ENCODE measurements at places on chromosomes 3 and 15. TPM values are rescaled to one million over a fixed set of nuclear protein-coding genes. Genes with fewer than 3 reads are reported as not detected.

DNA sequence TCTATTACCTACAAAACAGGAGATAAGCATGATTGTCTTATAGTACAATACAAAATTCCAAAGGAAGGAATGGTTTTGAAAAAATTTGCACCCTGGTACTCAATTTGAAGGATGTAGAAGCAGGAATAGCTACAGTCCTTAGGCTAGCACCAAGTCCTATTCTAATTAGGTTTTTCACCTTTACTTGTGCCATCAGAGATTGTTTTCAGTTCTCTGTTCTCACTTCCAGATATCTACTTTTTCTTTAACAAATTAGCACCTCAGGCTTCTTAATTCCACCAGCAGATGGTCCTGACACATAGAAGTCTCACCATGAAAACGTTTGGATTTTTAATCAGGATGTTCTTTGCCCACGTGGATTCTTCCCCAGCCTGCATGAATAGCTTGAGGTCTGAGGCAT is 43.8 kb downstream of the IL5RA start:
- no peak for DNase-seq
- no peaks in the 10 kb centered on the region for H3K36me3 ChIP-seq
- no peaks in the 10 kb centered on the region for H3K27me3 ChIP-seq
- no peak overlapping the region for H3K27ac ChIP-seq

- peak; percentile 57 for DNase-seq
- peaks cover 13% of the 10 kb centered on the region for H3K27me3 ChIP-seq
- peaks cover 18% of the 10 kb centered on the region for H3K4me1 ChIP-seq
- H3K4me3 ChIP-seq, result no peak overlapping the region
- H3K36me3 ChIP-seq, result no peaks in the 10 kb centered on the region
Observed at GRCh38 chr15:70281811-70282307, 184.1 kb upstream of the TLE3 start.

GRCh38 chr3:52650439-52650838 is 35.3 kb downstream of the PBRM1 start:
- H3K36me3 ChIP-seq, result peaks cover 13% of the 10 kb centered on the region
- DNase-seq, result no peak
- H3K4me1 ChIP-seq, result no peaks in the 10 kb centered on the region

DNA sequence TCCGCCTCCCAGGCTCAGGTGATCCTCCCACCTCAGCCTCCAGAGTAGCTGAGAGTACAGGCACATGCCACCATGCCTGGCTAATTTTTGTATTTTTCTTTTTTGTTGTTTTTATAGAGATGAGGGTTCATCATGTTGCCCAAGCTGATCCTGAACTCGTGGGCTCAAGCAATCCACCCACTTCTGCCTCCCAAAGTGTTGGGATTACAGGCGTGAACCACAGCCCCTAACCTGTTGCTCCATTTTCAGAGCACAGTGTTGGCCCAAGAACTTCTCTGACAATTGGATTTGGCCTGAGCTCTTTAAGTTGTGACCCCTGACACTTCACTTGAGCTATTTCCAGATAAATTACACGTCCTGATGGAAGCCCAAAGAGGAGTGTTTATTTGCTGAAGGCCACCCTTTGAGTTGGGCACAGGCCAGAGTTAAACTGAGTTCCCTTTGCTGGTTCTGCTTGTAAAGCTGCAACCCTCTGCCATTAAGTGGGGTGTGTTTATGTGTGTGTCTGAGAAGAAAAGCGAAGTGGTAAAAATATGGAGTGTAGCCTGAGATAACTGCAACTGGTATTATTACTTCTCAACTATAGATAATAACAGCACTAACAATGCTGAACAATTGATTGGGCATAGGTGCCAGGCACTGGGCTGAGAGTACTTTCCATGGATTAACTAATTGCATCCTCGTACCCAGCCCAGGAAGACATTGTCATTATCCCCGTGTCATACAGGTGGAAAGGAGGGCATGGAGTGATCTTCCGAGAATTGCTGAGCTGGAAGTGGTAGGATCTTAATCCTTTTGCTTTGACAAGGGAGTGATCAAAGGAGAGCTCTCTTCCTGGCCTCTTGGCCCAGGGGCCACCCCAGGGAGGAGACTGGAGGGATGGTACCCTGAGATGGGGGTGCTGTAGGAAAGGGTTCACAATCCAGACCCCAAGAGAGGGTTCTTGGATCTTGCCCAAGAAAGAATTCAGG is 91.5 kb upstream of the PROK2 start:
- H3K27ac ChIP-seq, result no peak overlapping the region
- H3K27me3 ChIP-seq, result peaks cover 21% of the 10 kb centered on the region
- no peak for DNase-seq
- no peaks in the 10 kb centered on the region for H3K36me3 ChIP-seq
- H3K4me1 ChIP-seq, result peaks cover 43% of the 10 kb centered on the region
- peak overlapping the region; percentile 76 for H3K4me3 ChIP-seq

DNA sequence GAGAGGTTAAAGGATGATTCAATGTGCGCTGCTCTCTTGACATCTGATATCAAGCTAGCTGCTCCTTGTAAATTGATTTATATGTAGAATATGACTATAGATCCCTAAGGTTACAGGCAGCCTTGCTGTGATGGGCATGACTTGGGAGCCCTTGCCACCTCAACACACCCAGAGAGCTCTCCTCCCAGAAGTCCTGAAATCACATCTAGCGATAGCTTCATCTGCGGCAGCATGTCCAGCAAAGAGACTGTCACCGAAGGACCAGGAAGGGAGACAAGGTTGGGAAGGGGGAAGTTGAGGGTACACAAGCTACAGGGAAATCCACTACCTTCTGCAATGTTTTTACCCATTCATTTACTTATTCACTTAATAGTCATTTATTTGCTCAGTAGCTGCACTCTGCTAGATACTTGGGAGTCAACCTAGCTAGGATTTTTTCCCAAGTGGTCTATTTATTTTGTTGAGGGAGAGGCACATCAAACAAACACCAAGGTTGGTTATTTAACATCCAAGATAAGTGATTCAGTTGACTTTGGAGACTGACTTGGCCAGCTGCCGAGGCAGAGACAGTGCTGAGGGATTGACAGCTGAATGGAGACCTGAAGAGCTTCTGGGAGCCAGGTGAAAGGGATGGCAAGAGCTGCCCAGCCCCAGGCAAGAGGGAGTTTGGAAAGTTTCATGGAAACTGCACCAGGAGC is 205.8 kb upstream of the IL12A start:
- no peak overlapping the region for H3K27ac ChIP-seq
- H3K36me3 ChIP-seq, result no peaks in the 10 kb centered on the region
- H3K4me3 ChIP-seq, result no peak overlapping the region
- no peak for DNase-seq

GRCh38 chr15:68265081-68265480 is 12.5 kb upstream of the FEM1B start:
- H3K4me3 ChIP-seq, result no peak overlapping the region
- no peaks in the 10 kb centered on the region for H3K36me3 ChIP-seq
- H3K27ac ChIP-seq, result no peak overlapping the region
- no peaks in the 10 kb centered on the region for H3K4me1 ChIP-seq
- H3K27me3 ChIP-seq, result peaks cover 25% of the 10 kb centered on the region

GRCh38 chr3:189588070-189588469 is 43.1 kb upstream of the TP63 start:
- H3K4me1 ChIP-seq, result peaks cover 22% of the 10 kb centered on the region
- H3K27ac ChIP-seq, result no peak overlapping the region
- no peak overlapping the region for H3K4me3 ChIP-seq
- H3K36me3 ChIP-seq, result peaks cover 7% of the 10 kb centered on the region
- peaks cover 6% of the 10 kb centered on the region for H3K27me3 ChIP-seq
- DNase-seq, result no peak

Gene GOLGA8Q
- 1.1 TPM for total RNA-seq

Gene FBXO40
- not detected for total RNA-seq

All from activated T-cell treated with anti-CD3 and anti-CD28 coated beads, Interleukin-2, amount 50 U/mL, for 72 hours (primary cell).